ENCODE measurements at places on chromosomes 3 and 15. TPM values are rescaled to one million over a fixed set of nuclear protein-coding genes. Genes with fewer than 3 reads are reported as not detected.

- no peak for DNase-seq
Observed at GRCh38 chr15:65026756-65027155, 2.7 kb downstream of the MTFMT start.

Gene GOLGA6D
- not detected for total RNA-seq

Gene FRMD5
- total RNA-seq: 44.0 TPM

GRCh38 chr3:5232570-5232969, 45.1 kb downstream of the EDEM1 start:
- no peak for DNase-seq

DNA sequence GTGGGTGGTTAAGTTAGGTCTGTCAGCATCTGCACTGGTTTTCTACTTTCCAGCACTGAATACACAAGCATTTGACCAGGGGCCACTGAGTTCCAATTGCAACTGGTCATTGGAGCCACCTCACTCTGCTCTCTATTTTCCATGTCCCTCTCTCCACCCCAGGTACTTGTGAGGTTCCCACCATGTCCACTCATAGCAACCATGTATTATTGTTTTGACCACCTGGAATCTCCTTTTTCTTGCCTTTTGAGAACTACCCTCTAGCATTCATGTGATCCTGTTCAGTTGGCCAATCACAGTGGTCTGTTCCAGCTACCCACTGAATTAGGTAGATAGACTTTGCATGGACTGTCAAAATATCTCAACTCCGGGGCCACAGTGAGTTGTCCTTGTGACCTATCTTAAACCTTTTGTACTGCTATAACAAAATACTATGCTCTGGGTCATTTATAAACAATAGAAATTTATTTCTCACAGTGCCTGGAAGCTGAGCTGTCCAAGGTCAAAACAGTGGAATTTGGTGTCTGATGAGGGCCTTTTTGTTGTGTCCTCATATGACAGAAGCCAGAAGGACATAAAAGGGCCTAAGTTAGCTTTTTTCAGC, 20.2 kb upstream of the TM4SF18 start:
- DNase-seq: no peak

Gene BSN
- 0.27 TPM for total RNA-seq
